ENCODE measurements at places on chromosomes 5 and 9.
A peak's percentile ranks its signal among the peaks of the same experiment; 100 is the strongest.

DNA sequence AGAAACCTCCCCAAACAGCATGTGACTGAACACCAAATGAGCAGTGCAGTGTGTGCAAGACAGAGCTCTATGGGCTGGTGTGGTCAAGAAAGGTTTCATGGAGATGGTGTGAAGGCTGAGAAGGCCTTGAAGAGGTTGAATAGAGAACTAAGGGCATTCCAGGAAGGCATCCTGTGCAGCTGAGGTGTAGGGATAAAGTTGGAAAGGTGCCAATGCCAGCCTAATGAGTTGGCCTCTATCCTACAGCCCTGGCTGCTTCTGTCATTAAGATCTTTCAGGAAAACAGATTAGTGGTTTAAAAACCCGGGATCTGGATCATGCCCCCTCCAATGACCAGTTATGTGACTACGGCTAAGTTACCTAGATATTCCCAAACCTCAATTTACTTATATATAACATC is 4.0 kb downstream of the HDAC3 start:
- no peak for DNase-seq

DNA sequence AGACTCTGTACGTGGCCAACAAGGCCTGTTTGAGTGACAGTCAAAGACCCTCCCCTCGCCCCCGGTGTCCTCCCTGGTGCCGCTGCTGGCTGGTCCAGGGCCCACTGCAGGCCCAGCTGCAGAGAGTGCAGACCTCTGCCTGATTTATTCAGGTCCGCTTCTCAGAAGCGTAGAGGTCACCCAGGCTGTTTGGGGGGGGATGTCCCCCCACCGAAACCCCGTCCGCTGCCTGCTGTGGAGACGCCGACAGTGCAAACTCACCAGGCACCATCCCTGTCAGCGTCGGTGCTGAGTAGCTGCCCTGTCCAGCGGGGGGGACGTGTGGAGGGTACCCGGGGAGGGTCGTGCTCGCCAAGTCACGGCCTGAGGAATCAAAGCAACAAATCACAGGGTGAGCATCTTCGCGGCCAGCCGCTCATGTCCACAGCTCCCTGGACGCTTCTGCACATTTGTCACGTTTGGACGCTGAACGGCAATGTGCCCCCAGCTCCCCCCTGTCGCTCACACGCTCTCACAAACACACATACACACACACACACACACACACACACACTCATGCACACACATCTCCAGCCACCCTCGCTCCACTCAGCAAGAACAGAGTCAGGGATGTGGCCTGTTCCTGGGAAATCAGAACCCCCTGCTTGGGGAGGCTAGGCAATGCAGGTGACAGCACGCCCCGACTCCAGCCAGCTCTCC is 152.2 kb downstream of the PAX5 start:
- no peak for DNase-seq

- no peak for DNase-seq
These were observed 477.5 kb downstream of the PDE4D start for GRCh38 chr5:59416026-59416425.

GRCh38 chr9:72039532-72039931 is 20.9 kb downstream of the C9orf57 start:
- DNase-seq: no peak

GRCh38 chr9:132242621-132243155 is 80.8 kb downstream of the NTNG2 start:
- no peak for DNase-seq

DNA sequence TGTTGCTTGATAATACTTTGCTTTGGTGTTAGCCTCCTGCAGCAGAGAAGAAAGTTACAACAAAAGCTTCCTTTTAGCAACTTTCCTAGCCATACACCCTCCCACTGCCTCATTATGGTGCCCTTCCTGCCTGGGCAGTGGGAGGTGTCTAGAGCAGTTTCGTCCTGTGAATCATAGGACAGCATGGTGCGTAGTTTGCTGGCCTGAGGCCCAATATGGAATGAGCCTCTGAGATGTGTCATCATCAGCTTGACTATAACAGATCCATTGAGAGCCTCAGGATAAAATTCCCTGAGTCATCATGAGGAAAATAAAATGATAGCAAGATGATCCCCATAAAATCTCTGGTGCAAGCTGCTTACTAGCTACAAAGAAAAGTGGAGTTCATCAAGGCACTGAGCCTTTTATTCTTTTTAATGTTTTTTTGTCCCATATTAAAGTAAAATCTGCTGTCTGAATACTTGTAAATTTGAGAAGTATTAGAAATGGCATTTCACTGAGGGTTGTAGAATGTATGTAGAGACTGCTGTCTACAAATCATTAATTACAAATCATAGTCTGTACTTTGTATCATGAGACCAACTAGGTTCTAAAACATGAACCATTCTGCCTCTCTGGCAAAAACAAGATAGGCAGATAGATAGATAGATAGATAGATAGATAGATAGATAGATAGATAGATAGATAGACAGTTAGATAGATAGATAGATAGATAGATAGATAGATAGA is 303.0 kb upstream of the PDE4D start:
- peak; percentile 42 for DNase-seq

GRCh38 chr9:89154651-89155336 is 23.8 kb downstream of the SHC3 start:
- no peak for DNase-seq

- DNase-seq: no peak
These were observed 263.4 kb downstream of the DEPDC1B start for GRCh38 chr5:60436518-60436917.

GRCh38 chr5:74765201-74765600 is 1.7 kb downstream of the GFM2 start:
- DNase-seq: no peak

DNA sequence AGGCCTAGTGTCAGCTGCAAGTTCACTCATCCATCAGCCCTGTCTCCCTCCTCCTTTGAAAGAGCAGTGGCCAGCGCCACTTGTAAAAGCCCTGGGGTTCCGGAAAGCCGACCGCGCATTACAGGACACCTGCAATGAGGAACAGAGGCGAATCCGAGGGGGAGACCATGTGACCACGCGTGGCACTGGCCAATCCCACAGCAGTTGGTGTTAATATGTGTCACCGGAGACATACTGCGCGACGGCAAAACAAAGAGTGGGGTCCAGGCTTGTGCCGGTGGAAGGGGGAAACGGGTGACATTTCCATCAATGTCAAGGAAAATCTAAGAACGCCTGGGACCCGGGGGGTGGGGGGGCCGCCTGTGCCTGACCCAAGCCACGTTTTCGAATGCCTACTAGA is 480.8 kb downstream of the SPATA31A7 start:
- no peak for DNase-seq

DNA sequence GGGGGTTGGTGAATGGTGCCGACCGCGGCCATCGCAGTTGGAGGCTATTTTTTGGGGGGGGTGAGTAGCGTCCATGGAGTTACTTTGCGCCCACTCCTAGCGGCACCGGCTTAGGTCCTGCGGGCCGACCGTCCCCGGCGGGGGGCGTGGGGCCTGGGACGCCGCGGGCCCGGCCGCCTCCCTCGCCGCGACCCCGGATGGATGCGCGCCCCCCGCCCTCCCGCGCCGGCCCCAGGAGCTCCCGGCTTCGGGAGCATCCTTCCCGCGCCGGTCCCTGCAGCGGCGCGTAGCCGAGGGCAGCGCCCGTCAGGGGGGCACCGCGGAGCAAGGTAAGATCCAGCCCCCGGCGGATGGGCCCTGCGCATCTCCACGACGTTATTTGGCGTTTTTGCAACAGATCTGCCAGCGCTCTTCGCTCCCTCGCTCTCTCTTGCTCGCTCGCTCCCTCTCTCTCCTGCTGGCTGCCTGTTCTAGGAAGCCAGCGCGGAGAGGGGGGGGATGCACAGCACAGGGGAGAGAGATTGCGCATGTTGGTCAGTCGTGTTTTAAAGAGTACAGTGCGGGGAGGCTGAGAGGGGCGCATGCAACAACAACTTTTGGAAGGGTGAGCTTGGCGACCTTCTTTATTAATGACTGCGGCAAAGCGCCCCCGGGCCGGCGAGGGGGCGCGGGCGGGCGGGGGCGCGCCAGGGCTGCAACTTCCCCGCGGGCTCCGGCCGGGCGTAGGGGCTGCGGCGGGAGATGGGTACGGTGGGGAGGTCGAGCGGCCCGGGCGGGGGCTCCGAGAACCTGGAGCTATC is 413 bp downstream of the JADE2 start:
- peak; percentile 89 for DNase-seq

- DNase-seq: no peak
These were observed 24.4 kb downstream of the SH3TC2 start for GRCh38 chr5:149038336-149039080.

GRCh38 chr9:128341435-128341849 is 1.1 kb downstream of the SLC27A4 start:
- peak; percentile 82 for DNase-seq

- DNase-seq: peak; percentile 2
These were observed 419.8 kb downstream of the PLK2 start for GRCh38 chr5:58040044-58040443.

DNA sequence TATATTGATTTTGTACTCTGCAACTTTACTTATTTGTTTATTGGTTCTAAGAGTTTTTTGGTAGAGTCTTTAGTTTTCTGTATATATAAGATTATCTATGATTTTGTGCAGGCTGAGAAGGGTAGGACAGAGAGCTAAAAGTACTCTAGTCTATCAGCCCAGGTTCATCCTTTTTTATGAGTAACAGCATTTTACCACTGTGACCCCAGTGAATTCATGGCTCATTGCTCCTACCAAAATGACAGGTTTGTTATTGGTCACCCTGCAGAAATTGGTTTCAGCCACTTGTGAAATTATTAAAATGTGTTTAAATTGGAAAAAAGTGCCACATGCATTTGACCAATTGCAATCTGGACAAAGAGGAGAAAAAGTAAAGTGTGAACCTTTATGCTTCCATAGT is 421.4 kb upstream of the DAB2 start:
- DNase-seq: no peak

GRCh38 chr5:86674069-86674468 is 56.3 kb downstream of the COX7C start:
- no peak for DNase-seq

GRCh38 chr5:16980983-16981382 is 44.9 kb upstream of the MYO10 start:
- DNase-seq: no peak

GRCh38 chr9:111034170-111034897 is 3.9 kb downstream of the LPAR1 start:
- DNase-seq: no peak

DNA sequence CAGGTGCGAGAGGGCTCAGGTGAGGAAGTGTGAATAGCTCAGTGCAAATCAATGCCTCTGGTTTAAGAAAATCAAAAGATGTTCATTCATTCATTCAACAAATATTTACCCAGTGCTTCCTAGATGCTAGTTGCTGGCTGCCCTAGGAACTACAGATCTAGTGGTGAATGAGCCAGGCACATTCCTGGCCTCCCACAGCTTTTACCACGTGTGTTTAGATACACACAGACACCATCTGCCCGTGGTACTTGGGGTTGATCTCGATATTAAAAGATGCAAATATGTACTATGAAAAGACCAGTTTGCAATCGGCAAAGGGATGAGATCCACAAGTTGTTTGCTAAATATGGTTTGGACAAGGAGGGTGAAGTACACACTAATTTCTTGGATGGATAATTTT is 78.2 kb downstream of the GTF3C4 start:
- no peak for DNase-seq

DNA sequence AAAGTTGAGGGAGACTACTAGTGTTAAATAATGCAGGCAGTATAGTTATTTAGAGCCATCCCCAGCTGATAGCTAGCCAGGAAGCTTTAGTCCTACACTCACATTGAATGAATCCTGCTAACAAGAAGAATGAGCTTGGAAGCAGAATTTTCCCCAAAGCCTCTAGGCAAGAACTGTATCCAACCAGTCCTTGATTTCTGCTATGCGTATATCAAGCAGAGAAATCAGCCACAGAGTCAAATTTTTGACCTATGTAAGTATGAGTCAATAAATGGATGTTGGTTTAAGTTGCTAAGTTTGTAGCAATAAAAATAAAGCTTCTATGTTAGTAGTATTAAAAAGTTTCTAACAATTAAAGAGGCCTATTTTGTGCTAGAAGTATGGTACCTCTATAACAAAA is 672.1 kb upstream of the CHD1 start:
- DNase-seq: no peak

GRCh38 chr5:95565280-95565920 is 10.5 kb downstream of the ARSK start:
- no peak for DNase-seq

DNA sequence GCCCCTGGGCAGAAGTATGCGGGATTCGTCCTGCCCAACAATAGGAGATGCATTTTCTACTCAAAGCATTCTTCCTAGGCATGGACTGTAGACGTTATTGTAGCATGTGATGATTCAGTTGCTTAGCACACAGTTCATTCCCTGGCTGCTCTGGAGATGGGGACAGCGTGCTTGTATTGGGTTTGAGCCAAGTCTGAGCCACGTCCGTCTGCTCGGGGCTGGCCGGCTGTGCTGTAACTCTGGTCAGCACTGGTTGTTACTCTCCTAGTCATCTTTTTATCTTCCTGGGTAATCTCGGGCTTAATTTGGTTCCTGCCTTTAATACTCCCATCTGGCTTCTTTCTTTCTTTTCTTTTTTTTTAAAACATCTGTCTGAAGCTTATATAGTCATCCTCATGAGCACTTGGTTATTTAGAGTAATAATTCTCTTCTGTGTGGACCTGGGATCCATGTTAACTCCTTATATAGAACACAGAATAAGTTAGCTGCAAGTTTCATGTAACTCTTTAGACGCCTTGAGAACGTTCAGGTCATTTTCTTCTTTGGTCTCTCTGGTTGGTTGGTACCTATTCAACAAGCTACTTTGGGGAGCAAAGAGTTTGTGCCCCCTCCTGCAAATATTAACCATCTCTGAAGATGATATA is 118.8 kb upstream of the RPS23 start:
- DNase-seq: peak; percentile 88

DNA sequence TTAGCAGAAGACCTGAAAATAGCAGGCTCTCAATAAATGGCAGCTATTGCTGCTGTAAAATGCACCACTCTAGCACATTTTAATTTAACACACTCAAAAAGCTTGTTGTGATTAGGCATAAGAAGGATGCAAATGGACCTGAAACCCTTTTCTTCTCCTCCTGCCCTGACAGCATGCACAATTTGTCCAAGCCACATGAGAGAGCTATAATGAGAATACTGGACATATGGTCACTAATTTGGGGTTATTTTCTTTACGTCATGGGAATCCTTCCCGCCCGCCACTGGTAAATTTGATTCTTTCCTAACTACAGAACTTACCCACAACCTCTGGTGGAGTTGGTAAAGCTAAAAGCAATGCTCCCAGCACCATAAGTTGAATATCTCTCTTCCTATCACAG is 62.1 kb downstream of the TRIM32 start:
- DNase-seq: no peak

DNA sequence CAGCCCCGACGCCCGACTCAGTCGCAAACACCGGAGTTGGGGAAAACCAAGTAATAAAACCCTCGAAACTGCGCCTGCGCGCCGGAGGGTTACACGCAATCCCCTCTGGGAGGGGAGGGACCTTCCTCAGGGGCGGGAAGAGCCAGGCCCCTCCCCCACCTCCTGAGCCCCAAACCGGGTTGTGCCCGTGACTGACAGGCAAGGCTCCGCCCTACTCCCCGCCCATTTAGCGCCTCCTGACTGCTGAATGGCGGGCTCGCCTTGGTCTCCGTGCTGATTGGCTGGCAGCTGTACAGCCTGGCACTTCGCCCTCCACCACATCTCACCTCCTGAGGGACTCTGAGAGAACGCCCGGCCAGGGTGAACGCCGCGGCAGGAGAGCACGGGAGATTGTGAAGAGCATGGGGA is at the start of gene PRDM9:
TSS of gene PRDM9 (plus strand) at position 332 of the 408 bp plus-strand sequence. CDS start 1,425 bp downstream, outside the sequence.
- no peak for DNase-seq

Measured in hepatocyte (in vitro differentiated cells).